ENCODE measurements at places on chromosomes 11 and 22.
A peak's percentile ranks its signal among the peaks of the same experiment; 100 is the strongest.

GRCh38 chr22:19197997-19198865 is 19.7 kb upstream of the SLC25A1 start:
- no peak for DNase-seq

GRCh38 chr11:68092411-68092810 is 28.8 kb downstream of the CHKA start:
- DNase-seq: no peak

DNA sequence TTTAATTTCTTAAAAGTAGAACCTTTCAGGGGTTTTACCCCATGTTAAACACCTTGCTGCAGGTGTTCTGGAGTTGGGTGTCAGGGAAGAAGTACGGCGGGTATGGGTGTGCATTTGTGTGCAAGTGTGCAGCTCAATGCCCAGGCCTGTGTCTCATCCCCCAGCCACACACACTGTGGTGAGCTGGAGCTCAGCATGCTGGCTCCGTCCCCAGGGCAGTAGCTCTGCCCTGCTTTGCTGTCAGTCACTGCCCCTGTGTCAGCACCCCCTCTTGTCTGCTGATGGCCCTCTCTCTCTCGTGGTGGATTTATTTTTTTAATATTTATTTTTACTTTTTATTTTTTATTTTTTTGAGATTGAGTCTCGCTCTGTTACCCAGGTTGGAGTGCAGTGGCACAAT is 35.8 kb upstream of the MYO18B start:
- no peak for DNase-seq

DNA sequence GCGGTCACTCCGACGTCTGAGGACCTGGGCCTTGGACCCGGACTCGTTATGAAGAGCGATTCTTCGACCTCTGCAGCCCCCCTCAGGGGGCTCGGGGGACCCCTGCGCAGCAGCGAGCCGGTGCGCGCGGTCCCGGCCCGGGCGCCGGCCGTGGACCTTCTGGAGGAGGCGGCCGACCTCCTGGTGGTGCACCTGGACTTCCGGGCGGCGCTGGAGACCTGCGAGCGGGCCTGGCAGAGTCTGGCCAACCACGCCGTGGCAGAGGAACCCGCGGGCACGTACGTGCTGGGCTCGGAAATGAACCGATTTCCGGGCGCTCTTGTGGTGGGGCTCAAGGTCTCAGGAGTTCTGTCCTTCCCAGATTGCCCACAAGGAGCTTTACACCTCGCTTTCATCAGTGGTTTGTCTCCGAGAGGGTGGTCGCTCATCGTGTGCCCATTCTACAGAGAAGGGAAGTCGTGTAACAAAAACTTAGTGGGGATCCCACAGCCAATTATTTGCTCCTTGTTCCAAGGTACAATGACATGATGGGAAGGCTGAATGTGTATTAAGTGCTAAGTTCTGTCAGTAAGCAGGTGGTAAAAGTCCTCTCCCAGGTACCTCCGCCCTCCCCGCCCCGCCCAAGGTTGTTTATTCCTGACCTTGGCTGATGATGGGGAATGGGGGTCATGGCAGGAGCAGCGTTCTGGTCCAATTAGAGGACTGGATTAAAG is 695 bp downstream of the PEX26 start:
- DNase-seq: peak; percentile 12

DNA sequence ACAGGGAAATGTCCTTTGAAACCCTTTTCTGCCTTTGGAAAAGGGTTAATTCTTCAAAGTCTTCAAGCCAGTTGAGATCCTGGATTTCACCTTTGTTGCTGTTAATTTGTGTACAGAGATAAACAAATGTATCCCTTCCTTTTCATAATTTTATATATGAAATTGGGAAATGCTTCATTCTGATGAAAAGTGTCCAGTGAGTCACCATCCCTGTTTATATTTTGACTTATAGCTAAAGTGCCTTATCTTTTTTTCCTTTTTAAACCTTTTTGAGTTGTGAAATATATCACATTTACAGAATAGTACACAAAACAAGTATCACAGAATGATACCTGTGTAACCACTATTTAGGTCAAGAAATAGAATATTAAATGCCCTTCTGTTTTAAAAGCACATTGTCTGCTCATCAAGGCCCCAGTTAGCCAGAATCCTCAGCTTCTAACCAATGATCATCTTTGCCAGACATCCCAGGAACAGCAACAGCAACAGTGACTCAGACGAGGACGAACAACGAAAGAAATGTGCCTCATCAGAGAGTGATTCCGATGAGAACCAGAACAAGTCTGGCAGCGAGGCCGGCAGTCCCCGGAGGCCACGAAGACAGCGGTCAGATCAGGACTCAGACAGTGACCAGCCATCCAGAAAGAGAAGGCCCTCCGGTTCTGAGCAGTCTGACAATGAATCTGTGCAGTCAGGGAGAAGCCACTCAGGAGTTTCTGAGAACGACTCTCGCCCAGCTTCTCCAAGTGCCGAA is 27.3 kb downstream of the CTR9 start:
- no peak for DNase-seq

GRCh38 chr22:38830026-38830844 is 13.6 kb downstream of the NPTXR start:
- DNase-seq: no peak

GRCh38 chr11:132099692-132100091 is 729.3 kb downstream of the NTM start:
- DNase-seq: no peak

DNA sequence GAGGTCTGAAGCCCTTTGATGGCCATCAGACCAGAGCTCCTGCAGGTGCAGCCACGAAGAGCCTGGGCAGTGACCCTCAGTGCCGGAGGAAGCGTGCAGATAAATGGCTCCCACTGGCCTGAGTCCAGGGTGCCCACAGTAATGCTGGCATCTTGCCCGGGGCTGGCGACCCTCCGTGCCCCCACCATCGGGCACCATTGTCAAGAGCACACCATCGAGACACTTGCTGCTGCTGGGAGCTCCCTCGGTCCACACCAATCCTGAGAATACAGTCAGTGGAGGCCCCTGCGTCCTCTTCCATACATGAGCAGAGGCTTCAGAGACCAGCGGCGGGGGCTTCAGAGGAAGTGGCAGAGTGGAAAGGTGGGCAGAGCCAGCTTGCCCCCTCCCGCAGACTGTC is 1448.3 kb downstream of the BRD1 start:
- DNase-seq: no peak

Data from central memory CD4-positive, alpha-beta T cell (primary cell).